ENCODE measurements at places on chromosomes 2 and 18.
A peak's percentile ranks its signal among the peaks of the same experiment; 100 is the strongest.

- no peak for DNase-seq
Measured at GRCh38 chr2:45261746-45262145, 252.5 kb upstream of the SIX2 start.

GRCh38 chr18:74084184-74084855 is 63.3 kb downstream of the FBXO15 start:
- no peak for DNase-seq

DNA sequence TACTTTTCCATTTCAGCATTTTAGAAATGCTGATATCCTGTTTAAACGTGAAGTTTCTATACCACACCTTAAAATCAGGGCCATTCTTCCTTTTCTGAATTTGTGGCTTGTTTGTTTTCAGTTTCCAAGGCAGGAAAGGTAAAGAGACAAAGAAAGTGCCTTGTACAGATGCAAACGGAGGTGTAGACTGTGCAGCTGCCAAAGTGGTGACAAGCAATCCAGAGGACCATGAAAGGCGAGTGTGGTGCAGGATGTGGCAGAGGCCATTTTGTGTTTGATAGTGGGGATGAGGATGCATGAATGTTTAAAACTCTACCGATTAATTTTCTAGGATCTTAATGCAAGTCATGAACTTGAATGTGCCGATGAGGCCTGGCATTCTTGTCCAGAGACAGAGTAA is 733 bp downstream of the C2orf74 start:
- DNase-seq: no peak

DNA sequence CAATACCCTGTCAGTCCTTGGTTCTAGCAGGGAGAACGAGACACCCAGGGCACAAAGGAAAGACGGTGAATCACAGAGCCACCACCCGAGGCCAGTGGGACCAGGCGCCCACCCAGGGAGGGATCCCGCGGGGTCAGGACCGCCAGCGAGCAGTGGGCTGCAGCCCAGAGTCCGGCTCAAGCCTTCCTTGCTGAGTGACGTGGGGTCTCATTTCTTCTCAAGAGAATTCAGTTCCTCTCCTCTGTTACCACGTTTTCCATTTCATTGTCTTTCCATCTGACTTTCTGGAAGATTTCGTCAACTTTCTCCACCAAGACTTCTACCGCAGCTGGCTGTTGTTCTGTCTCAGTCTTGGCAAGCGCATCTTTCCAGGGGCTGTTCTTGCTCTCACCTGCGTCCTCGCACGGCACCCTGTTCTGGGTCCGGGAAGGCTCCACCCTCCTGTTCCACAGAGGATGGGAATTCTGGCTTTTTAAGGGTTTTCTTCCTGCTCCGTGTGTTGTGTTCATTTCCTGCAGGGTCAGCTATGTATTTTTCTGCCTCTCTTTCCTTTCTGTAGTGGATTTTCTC is 248.6 kb downstream of the NDUFA10 start:
- no peak for DNase-seq

- DNase-seq: no peak
Measured at GRCh38 chr2:109339519-109339966, 210.5 kb downstream of the SH3RF3 start.

- no peak for DNase-seq
Measured at GRCh38 chr2:150480241-150480640, 7.2 kb downstream of the RND3 start.

DNA sequence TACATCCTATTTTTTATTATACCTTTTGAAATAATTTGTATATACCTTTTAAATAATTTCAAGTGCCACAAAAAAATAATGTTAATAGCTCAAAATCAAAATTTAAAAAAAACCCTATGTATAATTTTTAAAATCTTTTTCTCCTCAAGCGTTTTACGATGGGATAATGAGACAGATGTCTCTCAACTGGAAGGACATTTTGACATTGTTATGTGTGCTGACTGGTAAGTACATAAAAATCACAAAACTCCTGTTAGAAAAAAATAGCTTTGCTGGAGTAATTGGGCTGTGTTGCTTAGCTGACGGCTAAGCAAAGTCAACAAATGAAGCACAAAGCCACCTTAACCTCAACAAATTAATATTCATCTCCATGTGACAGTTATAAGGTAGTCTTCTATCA is 198.0 kb upstream of the SIX3 start:
- no peak for DNase-seq

GRCh38 chr18:4360221-4360715 is 94.8 kb downstream of the DLGAP1 start:
- DNase-seq: no peak

GRCh38 chr18:36181898-36182506 is 5.3 kb upstream of the MOCOS start:
- DNase-seq: no peak

DNA sequence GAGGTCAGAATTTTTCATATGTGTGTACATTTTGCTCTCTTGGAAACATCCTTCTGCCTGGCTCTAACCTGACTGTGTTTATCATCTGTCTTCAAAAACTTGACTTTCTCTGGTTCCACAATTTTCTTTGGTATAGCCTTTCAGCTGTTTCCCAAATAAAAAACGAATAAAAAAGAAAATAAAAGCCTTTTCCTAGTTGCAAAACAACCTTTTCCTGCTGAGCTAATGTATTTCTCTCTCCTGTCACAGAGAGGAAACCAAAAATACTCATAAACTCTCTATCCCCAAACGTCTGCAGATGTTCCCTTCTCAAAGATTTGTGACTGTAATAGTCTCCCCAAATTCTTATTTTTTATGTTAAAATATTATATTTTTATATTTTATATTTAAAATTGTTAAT is 505.3 kb upstream of the SLC39A10 start:
- no peak for DNase-seq

DNA sequence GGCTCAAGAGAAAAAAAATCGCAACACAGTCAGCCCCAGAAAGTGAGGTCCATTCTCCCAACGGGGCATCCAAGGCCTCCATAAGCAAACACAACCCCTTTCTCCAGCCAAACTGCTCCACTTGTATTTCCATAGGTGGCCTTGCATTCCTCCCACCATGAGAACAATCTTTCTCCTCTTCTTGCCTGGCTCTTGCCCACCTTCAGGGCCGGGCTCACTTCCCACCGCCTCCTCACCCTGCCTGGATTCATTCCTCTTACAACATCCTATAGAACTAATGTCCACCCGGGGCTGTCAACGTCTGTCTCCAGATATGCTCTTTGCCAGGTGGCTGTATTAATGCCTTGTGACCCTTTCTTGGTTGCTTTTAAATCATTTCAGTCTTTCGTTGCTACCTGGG is 124.5 kb downstream of the SMAD7 start:
- no peak for DNase-seq

DNA sequence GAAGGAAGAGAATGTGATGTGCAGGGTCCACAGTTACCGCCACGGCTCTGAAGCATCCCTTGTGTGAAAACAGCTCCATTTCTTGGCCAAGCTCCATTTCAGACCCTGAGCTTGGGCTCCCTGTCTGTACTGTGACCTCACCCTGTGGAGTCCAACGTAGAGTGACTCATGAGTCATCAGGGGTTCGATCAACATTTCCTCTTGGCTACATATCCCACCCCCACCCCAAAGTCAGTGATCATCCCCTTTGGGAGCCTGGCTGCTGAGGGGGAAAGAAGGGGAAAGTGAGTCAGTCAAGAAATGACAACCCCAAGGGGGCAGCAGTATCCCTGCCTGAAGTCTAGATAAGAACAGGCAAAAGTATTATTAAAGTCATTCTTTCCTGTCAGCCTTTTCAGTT is 62.2 kb downstream of the PAPOLG start:
- DNase-seq: peak; percentile 52

DNA sequence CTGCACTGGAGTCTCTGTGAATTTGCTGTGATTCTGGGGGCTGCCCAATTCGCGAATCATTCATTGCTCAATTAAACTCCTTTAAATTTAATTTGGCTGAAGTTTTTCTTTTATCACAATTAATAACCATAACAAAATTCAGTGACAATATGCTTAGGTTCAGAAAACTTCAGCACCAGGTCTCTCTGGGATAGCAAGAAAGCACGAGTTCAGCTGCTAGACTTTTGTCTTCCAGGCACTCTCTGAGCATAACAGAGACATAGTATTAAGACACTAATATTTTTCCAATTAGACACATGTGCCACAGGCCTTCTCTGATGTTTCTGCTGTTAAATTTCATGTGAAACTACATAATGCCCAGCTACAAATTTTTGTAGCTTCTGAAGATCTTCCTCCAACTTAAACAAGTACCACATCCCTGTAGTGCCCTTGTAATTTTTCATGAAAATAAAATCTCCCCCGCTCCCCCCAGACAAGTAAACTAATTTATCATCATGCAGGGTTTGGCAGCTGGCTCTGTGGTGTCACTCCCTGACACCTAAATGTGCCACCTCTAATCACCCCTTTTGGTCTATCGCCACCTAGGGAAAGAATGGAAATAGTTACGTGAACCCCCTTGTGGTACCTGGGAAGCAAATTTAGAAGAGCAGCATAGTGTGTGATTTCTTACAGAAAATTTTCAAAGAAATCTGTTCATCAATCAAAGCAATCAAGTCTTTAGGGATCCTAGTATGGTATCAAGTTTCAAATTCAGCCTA is 94.1 kb downstream of the CSRNP3 start:
- no peak for DNase-seq

DNA sequence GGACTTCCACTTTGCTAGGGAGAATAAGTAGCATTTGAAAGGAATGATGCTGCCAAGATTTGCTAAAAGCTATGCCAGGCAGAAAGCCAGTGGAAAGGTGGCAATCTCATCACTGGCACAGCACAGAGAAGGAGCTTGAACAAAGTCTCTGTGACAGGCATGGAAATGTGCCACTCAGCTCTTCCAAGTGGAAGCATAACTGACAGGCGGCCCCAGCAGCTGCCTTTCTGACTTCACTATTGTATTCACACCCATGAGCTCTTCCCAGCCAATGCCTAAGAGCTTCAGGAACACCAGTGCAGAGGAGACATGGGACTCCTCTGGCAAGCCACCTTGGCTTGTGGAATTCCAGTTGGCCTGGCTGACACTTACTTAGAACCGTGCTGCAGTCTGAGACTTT is 134.6 kb upstream of the REG3G start:
- no peak for DNase-seq

GRCh38 chr18:52499644-52500043 is 159.6 kb downstream of the DCC start:
- DNase-seq: no peak

- DNase-seq: no peak
Measured at GRCh38 chr2:224155896-224156295, 116.8 kb upstream of the SERPINE2 start.

DNA sequence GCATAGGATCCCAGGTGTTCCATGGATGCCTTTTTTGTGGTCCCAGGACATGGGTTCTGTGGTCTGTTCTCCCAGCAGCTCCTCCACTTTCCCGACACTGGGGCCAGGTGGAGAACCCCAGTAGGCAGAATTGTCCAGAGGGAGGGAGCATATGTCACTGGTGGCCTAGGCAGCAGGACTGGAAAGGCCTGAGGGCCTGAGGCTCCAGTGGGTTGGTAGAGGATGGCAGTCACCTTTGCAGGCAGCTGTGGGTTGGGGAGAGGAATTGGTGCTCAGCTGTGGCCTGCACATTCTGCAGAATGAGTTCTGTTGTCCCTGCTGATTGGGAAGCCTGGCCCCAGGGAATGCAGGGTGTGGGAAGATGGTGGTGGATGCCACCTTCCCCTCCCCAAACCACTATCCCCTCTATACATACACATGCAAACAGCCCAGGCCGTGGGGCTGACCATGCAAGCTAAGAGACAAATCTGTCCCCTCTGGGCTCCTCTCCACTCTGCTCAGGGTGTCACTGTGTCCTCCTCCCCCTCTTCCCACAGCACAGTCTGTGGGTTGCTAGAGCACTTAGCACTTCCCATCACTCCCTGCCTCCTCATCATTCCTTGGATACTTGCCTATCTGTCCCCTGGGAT is 11.4 kb downstream of the CTIF start:
- no peak for DNase-seq

DNA sequence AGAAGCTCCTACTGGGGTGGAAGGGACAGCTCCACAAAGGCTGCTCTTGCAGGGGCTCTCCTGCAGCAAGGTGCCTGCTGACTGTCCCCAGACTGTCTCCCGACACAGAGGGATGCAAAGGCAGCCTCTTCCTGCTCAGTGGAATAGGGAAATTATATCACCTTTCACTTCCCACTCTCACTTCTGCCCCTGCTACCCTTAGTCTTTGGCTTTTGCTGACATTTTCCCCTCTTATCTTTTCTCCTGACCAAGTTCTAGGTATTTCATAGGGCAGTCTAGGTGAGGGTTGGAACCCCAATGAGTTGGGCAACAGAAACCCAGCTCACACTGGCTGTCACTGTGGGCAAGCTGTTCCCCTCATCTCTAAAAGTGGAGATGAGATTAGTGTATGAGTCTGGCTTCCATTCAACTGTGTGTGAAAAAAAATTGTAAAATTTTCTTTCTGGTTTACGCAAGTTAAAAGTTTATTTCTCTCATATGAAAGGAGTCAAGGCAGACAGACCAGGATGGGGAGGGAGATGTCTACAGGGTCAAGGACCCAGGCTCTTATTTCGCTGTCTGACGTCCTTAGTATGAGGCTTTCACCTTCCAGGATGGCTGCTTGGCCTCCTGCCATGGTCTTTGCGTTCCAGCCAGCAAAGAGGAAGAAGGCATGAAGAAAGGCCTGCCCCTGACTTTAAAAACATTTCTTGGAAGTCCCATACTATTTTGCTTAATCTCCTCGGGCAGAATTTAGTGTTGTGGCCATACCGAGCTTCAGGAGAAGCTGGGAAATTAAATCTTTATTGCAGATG is 7.5 kb upstream of the MOCOS start:
- no peak for DNase-seq

GRCh38 chr2:26340831-26341230 is 5.1 kb upstream of the SELENOI start:
- DNase-seq: no peak

DNA sequence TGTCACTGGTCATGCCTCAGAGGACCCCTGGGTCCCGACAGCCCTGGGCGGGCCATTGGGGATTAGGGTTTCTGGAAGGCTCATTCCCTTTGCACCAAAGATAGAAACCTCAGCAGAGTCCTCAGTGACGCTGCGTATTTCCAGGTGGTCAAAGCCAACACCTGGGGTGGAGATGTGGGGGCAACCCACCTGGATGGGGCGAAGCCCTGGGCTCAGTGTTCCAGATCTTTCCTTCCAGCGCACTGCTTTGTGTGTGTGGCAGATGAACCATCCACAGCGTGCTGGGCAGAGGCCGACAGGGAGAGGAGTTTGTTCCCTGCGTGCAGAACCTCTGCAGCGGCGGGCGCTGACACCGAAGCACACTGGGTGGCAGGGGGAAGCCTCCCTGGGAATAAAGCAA is 143.9 kb downstream of the CTIF start:
- DNase-seq: no peak

GRCh38 chr2:232478571-232479340 is 8.9 kb downstream of the ECEL1 start:
- DNase-seq: no peak

DNA sequence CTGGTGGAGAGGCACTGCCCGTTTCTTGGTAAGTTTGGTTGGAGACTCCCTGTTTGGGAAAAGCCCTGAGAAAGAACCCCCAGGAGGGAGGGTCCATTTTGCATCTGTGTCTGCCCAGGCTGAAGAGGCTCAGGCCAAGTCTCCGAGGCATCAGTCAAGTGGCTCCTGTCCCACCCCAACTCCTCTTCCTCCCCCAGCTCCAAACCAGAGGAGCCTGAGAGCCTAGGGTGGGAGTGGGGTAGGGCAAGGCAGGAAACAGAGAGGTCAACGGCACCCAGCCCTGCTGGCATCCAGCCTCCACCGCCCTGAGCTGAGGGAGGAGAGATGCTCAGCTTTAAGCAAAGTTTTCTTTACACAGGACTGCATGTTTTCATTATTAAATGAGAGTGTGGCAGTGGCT is 38.2 kb downstream of the CYP27C1 start:
- no peak for DNase-seq
